ENCODE measurements at places on chromosomes 5 and 9. TPM values are rescaled to one million over a fixed set of nuclear protein-coding genes. Genes with fewer than 3 reads are reported as not detected.

Gene TOMM5
- 113 TPM for total RNA-seq

Gene ASPN
- total RNA-seq = 0.12 TPM

DNA sequence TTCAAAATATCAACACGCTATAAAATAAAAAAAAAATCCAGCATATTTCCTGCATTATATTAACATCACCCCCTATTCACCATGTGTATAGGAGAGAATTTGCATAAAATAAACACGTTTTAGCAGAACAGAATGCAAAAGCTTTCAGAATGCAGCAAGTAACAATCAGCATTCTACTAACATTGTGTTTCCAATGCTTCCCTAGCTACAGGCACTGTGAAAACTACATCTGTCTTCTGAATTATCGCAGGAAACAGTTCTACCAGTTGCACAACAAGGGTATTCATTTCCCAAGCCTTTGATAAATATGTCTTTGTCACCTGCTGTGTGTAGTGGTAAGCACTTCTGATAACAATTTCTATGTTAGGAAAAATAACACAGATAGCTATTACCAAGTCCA is 1015.8 kb downstream of the CDH18 start:
- DNase-seq = no peak

DNA sequence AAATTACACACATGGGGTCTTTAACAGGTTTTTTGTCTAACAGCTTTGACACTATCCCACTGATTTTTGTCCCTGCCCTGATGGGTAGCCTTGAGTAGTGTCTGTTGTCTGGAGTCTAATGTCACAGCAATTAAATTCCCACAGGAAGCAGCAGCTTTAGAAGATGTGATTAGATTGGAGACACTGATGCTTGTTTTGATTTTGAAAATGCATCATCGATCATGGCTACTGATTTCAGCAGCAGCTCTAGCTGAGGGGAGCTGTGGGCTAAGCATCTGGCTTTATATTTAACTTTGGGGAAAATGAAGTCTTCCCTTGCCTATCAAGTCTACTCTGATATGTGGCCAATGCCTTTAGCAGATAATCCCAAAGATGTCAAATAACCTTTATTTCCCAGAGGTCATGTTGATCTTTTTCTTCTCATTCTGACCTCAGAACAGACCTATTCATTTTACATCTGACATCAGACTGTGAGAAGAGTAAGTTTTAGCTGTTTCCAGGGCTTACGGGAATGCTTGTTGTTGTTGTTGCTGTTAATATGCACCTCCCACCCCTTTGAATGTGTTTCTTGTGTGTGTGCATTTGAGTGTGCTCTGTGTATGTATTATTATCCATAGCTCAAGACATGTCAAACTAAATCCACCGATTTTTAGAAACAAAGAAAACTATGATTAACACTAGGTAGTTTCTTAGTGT is 704.9 kb upstream of the NUDT12 start:
- no peak for DNase-seq

- DNase-seq = no peak
Measured at GRCh38 chr5:68347536-68347935, 132.0 kb downstream of the PIK3R1 start.

DNA sequence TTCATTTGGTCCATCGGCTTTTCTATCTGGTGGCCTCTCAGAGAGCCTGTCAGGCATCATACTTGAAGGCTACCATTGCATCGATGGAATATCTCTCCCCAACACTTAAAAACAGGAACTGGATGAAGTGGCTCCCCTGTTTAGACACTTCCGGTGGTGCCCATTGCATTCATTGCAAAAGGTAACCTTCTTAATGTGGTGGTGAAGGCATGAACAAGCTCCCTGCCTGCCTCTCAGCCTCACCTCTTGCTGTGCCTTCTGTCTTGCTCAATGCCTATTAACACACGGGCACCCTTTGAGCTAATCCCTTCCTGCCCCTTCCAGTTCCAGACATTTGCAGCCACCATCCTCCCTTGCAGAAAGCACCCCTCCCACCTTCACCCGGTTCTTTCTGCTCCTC is 233.1 kb upstream of the MSX2 start:
- DNase-seq = no peak

GRCh38 chr9:29968831-29969230 is 2395.6 kb upstream of the C9orf72 start:
- DNase-seq = no peak

- DNase-seq = no peak
Measured at GRCh38 chr9:69093471-69094103, 58.0 kb downstream of the FXN start.

Gene TRPM6
- 6.7 TPM for total RNA-seq

GRCh38 chr5:83503662-83504061 is 32.1 kb downstream of the VCAN start:
- no peak for DNase-seq

DNA sequence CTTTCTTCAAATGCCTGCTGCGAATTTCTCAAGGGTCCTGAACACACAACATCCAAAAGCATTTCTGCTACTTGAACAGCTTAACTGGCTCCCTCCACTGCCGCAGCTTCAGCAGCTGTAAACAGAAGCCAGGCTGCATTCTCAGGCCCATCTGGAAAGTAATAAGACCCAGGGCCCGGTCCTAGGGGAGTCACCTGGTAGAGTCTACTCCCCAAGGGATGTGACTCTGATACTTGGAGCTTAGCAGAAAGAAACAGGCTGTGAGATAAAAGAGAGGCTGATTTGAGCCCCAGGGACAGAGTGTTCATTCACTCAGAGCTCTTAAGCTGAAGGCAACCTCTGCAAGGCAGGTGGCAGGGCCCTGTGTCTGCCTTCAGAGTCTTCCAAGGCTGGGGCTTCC is 356.8 kb downstream of the SPOCK1 start:
- DNase-seq = peak; percentile 48

- DNase-seq = no peak
Measured at GRCh38 chr9:22158271-22158670, 149.2 kb upstream of the CDKN2B start.

DNA sequence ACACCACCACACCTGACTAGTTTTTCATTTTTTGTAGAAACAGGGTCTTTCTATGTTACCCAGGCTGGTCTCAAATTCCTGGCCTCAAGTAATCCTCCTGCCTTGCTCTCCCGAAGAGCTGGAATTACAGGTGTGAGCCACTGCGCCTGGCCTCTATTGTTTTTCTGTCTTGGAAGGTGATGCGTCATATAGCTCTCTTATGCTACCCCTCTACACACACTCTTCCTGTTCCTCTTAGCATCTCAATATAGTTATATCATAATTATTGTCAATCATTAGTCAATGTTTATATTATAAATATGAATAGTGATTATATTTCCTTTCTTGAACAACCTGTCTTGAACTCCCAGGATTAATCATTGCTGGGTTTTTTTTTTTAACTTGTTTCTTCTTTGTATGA is 7.3 kb downstream of the PKD2L2 start:
- DNase-seq = no peak

DNA sequence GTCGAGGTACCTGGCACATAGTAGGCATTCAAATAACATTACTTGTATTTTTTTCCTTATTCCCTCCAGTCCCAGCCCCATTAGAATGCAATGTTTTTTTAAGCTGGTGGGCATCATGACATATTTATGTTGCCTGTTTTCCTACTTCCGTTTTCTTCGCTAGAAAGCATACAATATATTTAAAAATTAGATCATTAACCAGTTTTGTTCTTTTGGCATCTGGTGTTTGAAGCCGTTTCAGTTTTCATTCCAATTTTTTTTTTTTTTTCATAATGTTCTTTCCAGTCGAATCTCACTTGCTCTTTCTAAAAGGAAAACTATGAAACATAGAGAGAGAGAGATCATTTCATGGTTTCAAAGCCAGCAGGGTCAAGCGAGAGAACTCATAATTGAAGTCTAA is 228.3 kb upstream of the C9orf72 start:
- no peak for DNase-seq

DNA sequence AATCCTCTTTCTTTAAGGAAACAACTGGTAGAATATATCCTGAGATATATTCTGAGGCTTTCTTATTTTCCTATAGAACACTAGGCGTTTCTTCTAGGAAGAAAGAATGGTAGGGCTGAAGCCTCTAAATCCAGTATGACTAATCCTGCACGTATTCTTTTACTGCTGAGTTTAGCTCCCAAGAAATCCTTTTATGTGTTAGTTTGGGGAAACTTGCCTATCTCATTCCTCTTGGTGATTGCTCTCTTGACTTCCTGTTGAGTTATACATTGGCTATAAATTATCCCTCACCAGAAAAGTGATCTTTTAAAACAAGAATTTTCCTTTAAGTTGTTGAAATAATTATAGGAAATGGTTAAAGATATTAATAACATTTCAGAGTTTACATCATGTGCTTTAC is 422.9 kb downstream of the TMEM161B start:
- no peak for DNase-seq

DNA sequence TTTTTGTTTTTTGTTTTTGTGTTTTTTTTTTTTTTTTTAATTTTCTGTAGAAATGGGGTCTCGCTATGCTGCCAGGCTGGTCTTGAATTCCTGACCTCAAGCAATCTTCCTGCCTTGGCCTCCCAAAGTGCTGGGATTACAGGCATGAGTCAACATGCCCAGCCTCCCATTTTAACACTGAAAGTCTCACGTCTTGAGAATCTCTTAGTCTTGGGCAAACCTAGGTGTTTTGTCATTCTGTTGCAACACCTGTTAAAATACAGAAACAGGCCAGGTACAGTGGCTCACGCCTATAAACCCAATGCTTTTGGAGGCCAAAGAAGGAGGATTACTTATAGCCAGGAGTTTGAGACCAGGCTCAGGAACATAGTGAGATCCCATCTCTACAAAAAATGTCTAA is 599.0 kb downstream of the TLR4 start:
- no peak for DNase-seq
